ENCODE measurements at places on chromosomes 12 and 14.

- DNase-seq, result no peak
Measured at GRCh38 chr14:33972583-33973081, 21.8 kb upstream of the EGLN3 start.

DNA sequence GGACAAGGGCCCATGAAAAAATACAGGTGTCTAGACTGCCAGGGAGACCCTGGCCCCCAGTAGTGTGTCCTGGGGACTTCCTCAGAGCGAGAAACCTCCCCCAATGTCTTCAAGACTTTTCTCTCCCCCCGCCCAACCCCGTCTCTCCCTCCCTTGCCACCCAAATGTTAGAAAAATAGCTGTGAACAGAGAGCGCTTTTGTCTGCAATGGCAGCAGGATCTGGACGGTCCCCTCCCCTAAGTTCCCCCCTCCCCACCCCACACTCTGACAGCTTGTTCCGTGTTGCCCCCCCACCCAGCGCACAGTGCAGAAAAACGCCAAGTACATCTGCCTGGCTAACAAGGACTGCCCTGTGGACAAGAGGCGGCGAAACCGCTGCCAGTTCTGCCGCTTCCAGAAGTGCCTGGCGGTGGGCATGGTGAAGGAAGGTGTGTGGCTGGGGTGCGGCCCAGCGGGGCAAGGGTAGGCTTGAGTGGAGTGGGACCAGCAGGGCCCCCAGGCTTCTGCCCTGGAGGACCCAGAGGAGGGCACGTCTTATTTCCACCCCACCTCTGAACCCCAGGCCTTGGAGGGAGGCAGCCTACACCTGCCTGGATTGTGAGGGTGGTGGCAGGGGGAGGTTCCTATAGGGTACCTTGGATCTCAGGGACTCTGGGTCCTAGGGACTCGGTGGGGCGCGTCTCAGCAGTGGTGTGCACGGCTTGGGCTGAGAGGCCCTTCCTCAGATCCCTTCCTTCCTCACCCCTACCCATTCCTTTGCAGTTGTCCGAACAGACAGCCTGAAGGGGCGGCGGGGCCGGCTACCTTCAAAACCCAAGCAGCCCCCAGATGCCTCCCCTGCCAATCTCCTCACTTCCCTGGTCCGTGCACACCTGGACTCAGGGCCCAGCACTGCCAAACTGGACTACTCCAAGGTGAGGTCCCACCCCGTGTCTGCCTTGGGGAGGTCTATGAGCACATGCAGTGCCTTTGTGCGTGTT, 4.8 kb downstream of the NR4A1 start:
- DNase-seq, result no peak

DNA sequence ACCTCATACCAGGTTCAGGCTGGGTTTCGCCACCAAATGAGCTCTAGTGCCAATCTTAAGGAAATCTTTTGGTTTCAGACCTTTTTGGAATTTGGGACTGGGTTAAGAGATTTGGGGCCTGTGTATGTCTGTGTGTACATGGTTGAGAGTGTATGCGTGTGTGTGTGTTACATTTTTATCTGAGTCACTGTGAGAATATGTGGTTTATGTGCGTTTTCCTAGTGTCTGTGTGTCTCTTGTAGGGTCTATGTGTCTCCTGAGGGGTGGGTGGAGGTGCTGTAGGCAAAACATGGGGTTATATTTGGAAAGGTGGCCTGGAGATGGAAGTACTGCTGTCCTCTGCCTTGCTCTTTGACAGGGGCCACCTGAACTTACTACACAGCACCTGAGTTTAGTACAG, 17.9 kb downstream of the C12orf43 start:
- no peak for DNase-seq

- DNase-seq, result no peak
Measured at GRCh38 chr12:30314506-30315100, 381.1 kb downstream of the IPO8 start.

GRCh38 chr12:62299617-62300016, 39.4 kb downstream of the USP15 start:
- DNase-seq, result no peak

DNA sequence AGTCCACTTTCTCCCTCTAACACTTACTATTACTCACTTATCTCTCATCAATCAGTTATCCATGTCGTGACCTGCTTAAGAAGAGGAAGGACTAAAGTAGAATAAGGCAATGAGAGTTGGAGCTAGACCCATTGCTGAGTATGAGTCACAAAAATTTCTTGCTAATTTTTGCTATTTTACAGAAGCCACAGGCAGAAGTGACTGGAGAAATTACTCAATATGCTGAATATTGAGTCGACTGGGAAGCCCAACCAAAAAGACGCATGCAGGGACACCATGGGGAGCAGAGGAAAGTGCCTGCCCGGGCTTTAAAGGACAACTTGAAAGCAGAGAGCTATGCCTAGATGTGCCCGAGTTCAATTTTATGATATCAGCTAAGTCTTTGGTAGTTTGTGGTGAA, 115.4 kb upstream of the FOXG1 start:
- peak; percentile 92 for DNase-seq

DNA sequence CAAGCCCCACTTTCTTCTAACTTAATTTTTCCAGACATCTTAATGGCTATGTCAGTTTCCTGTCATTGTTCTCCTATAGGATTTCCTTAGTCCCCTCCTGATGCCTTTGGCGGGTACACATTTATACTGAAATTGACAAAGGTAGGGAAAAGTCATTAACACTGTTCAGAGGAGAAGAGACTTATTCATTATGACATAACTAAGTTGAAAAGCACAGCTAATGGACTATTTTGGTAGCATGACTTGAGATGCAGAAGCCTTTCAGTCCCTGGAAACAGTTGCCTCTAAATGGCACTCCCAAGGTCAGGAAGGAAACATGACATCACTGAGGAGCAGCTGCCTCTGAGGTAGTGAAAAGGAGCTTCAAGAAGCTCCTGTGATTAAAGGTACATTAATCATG, 317.5 kb upstream of the KITLG start:
- DNase-seq, result peak; percentile 5

DNA sequence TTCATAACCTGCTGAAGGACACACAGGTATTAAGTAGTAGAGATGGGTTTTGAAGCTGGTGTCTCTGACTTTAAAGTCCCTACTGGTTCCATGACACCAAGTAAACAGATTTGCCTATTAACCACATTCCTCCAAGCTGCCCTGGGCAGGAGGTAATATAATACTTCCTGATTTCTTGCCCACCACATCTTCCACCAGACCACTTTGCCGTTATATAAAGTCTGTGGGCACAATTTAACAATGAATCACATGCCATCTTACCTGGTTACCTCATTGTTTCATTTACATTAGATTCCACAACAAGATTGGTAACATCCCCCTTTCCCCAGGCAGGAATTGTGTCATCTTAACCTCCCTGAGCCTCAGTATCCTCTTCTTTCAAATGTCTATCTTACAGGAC, 900 bp upstream of the LRRC23 start:
- DNase-seq, result no peak
